Breast epithelium (tissue), 4 donors: ENCODE measurements at places on chromosomes 6 and 20. TPM values are rescaled to one million over a fixed set of nuclear protein-coding genes. Genes with fewer than 3 reads are reported as not detected.

The DCDC2 gene
- total RNA-seq, result not detected

The WFDC10B gene
- not detected for total RNA-seq

The PTK7 gene
- total RNA-seq, result 52.1 TPM

The SLCO4A1 gene
- total RNA-seq, result 8.8 TPM

The MPIG6B gene
- 0.16 TPM for total RNA-seq

The BMP2 gene
- 5.0 TPM for total RNA-seq

The SERPINB6 gene
- 146 TPM for total RNA-seq

The VNN1 gene
- total RNA-seq, result 0.98 TPM

The GPX5 gene
- not detected for total RNA-seq

The HLA-DRA gene
- 238 TPM for total RNA-seq

DNA sequence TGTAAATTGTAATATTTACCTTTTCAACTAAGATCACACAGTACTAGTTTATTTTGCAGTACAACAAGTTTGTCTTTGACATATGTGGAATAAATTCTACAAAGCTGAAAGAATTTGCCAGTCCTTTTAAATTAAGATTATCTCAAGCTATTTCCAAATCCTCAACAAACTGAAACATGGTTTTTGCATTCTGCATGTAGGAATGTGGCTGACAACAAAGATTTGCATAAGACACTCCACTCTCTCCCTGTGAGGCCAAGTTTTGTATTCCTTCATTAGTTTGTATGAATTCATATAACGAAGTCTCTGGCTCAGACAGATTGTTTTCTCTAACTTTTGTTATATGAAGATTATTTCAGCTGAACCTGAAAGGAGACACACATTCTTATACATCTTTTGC, 124.1 kb upstream of the THEMIS start:
- no peak for DNase-seq

GRCh38 chr6:123439371-123439770, 197.4 kb downstream of the TRDN start:
- DNase-seq, result no peak

DNA sequence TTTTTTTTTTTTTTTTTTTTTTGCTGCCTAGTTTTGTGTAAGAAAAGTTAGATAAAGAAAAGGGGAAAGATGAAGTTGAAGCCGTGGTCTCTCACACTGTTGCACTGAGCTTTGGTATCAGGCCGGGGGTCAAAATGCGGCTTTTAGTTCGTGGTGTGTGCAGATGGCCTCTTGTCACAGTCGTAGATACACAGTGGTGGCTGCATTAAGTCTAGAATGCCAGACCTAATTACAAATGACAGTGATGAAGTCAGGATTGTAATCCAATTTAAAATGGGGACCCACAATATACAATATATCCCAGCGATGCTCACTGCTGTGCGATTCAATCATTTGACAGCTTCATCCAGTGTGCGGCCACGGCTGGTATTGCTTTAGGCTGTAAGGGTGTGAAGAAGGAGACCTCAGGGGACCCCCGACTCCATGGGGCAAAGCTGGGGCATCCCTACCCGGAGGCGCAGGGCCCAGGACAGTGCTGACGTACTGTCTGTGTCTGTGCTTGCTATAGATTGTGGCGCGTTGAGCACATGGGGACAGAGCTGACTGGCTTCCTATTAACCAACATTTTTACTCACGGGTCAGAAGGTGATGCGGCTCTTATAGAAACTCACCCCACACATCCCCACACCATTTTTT, 210.0 kb upstream of the SOX4 start:
- DNase-seq, result no peak

DNA sequence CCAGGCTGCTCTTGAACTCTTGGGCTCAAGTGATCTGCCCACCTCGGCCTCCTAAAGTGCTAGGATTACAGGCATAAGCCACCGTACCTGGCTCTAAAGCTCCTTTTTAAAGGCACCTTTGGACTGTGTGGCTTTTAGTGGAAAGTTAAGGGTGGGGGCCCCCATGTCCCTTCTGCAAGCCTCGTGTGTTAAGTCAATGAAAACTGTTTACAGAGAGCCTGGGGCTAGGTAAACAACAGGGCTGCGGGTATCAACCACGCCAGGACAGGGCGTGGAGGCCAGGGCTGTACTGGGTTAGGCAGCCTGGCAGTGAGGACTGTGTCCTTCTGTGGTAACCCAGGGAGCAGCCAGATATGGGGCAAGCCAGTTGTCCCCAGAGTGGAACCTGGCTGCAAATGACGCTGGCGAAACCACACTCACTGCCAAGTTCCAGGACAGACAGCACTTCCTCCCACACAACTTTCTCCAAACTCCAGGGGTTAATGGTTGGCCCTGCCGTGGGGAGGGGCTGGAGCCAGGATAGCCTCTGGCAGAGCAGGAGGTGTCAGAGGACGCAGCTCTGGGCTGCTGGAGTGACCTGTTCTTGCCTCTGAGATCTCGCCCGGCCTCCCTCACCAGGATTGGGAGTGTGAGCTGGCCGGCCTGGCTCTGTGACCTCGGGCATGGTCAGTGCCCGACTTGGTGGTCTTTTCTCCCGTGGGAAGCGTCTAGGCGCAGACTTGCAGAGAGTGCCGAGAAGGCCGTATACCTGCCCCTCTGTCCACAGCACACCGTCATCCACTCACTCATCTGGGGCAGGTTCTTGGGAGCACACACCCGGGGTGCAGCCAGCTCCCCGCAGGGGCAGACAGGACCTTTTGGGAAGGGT, 3.2 kb downstream of the SLC17A9 start:
- no peak for DNase-seq

DNA sequence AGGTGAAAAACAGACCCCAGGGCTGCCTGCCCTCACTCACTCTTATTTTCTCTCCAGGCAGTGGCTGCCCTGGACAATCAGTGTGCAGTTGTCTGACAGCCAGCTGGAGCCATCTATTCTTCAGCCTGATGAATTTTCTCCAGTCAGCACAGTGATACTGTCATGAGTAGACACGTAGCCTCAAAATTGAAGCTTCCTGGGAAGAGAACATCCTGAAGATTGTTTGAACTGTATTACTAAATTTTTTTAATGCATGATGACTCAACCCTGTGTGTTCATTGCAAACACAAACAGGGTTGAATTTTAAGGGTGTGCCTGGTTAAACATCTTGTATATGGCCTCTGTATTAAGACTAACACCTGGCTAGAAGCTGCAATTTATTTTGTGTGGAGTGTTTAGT, 49.8 kb upstream of the STXBP5 start:
- DNase-seq, result no peak

- no peak for DNase-seq
Observed at GRCh38 chr6:37177077-37177934, 7.4 kb downstream of the PIM1 start.

DNA sequence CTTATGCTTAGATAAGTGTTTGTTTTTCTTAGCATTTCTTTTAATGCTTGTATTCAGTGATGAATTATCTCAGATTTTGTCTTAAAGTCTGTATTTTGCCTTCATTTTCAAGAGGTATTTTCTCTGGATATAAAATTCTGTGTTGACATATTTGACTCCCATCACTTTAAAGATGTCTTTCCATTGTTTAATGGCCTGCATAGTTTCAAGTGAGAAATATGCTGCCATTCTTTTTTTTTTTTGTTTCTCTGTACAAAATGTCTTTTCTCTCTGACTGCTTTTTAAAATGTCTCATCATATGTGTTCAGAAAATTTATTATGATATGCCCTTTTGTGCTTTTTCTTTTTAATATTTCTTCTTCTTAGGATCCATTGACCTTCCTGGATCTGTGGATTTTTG, 578.0 kb upstream of the NOX3 start:
- no peak for DNase-seq

GRCh38 chr6:133542056-133542821, 301.1 kb downstream of the EYA4 start:
- no peak for DNase-seq

DNA sequence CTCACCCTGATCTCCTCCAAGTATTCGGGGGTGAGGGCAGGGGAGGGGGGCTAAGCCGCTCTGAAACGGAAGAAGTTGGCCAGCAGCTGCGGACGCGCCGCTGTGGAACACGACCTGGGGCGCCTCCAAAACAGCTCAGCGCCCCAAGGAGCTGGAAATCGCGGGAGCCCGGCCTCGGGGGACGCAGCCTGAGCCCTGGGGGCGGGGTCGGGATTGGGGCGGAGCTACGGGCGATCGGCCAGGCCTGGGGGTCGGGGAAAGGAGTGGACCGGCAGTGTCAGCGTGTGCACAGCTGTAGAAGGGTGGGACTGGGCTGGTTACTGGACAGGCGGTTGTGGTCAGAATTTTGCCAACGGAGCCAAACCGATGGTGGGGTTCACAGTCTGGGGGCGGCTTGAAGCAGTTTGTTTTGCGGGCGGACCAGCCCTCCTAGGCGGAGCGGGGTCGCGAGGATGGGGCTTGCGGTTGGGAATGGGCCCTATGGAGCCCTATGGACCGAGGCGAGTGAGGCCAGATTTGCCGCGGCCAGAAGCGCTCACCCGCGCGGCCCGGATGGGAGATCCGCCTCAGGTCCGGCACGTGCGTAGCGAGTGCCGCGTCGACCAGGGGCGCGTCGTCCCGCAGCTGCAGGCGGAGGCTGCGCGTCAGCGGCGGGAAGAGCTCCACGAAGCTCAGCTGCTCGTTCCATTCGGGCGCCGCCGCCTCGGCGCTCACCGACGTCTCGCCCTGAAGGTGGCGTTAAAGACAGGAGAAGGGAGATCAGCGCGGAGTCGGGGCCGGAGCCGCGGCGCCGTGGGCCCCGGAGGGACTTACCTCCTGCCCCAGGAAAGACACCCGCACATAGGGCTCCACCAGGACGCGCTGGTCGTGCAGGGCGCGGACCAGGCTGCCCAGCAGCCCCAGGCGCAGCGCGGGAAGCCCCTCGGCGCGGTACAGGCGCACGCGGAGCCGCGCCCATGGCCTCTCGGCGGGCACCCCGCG, 14.3 kb upstream of the SPAG4 start:
- peak; percentile 68 for DNase-seq

- DNase-seq, result no peak
Observed at GRCh38 chr6:45645302-45645701, 267.6 kb upstream of the SUPT3H start.

DNA sequence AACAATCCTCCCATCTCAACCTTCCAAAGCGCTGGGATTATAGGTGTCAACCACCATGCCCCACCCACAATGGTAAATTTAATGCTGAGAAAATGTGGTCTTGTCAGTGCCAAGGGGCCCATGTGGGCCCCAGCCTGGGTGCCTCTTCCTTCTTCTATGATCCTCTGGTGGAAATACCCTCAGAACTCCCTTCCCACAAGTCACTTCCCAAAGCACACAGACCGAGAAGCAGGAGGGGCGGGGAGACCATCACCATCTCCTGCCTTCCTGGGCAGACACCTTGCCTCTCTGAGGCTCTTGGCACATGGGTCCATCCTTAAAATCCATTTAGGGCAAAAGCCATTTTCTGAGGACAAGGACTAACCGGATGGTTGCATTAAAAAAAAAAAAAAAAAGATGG, 59.0 kb downstream of the NOL4L start:
- DNase-seq, result no peak
